Eye (tissue), 1 donor: ENCODE measurements at places on chromosomes 16 and 17.
A peak's percentile ranks its signal among the peaks of the same experiment; 100 is the strongest.

- DNase-seq: no peak
Observed at GRCh38 chr16:30051518-30051917, 14.0 kb upstream of the ALDOA start.

- DNase-seq: no peak
Observed at GRCh38 chr17:11813871-11814270, 183.4 kb downstream of the ZNF18 start.

DNA sequence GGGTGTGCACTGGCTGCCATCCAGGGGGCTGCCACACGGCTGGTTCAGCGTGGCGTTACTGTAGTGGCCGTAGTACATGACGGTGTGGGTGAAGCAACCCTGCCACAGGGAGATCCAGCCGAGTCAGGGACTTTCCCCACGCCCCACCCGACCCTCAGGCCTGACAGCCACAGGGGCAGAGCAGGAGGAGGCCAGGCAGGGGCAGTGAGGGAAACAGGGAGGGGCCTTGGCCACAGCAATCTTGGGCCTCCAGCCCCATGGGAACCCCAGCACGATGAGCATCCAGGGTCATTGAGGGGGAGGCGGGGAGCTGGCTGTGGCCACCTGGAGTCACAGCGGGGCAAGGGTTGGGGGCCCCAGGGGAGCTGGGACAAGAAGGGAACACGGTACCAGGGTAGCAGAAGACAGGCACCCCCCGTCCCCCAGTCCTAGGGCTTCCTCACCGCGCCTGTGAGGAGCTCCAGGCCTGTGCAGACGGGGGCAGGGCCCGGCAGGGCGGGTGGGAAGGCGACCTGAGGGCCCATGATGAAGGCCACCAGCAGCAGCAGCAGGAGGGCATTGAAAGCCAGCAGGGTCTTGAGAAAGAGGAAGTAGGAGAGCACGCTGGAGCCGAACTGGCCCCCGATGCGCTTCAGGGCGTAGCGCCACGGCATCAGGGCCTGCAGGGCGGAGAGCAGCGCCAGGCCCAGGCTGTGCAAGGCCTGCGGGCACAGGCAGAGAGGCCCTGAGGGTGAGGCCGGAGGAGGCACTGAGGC lies 4.3 kb downstream of the TMC6 start:
- no peak for DNase-seq

GRCh38 chr16:57535680-57536305 lies 578 bp downstream of the CCDC102A start:
- peak; percentile 91 for DNase-seq

DNA sequence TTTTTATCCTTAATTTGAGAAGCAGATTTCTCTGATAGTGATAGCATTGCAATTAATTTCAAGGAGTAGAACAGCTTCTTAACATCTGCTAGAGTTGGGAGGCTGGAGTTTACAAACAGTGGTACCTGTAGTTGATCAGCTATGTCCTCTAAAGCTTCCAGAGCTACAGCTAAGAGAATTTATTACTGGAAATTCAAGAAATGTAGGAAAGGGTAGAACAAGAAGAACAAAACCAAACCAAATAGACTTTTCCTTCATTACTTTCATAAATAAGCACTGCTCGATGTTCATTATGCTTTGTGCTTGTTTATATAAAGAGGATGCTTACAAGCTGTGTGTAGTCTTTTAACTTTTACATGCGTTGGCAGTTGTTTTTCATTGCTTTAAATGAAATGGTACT lies 333.6 kb upstream of the TBX2 start:
- DNase-seq: peak; percentile 19

GRCh38 chr17:19723964-19724363 lies 7.6 kb upstream of the SLC47A2 start:
- DNase-seq: no peak

DNA sequence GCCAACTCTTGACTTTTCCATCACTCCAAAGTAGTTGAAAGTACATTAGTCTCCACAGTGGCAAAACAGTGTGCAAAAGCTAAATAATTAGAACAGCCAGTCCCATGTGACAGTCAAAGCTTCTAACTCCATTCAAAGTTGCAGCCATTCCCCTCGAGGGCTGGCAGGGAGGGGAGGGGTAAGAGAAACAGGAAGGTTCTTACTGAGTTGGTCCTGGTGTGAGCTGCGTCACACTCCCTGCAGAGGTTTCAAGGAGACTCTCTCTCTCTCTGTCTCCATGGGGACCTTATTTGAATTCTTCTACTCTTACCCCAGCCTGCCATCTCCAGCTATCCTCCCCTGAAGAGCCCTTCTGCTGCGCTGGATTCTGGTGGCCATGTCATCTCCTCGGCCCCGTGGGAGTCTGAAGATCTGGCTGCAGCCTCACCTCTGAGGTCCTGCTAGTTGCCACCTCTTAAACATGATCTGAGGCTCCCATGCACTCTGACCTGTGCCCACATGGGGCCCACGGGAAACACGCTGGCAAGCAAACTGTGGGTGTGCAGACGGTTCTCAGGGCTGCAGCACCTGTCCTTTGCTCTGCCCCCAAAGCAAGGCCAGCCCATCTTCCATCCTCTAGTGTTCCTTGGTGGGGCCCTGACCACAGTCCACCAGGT lies 23.3 kb upstream of the STH start:
- DNase-seq: no peak

DNA sequence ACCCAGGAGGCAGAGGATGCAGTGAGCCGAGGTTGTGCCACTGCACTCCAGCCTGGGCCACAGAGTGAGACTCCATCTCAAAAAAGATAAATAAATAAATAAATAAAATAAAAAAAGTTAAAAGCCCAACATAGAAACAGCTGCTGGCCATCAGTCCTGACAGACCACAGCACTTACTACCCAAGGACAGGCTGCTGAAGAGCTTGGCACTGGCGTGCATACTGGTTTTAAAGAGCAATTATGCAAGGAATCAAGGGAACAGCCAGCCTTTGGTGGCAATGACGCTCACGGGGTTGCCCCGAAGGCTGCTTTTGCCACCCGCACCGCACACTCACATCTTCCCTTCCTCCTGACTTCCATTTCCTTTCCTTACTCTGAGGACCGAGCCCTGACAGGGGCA lies 4.2 kb downstream of the PLD6 start:
- DNase-seq: no peak

GRCh38 chr17:44236444-44236991 lies 17.0 kb upstream of the UBTF start:
- no peak for DNase-seq

GRCh38 chr17:35788477-35789368 lies 6.7 kb downstream of the MMP28 start:
- DNase-seq: no peak

DNA sequence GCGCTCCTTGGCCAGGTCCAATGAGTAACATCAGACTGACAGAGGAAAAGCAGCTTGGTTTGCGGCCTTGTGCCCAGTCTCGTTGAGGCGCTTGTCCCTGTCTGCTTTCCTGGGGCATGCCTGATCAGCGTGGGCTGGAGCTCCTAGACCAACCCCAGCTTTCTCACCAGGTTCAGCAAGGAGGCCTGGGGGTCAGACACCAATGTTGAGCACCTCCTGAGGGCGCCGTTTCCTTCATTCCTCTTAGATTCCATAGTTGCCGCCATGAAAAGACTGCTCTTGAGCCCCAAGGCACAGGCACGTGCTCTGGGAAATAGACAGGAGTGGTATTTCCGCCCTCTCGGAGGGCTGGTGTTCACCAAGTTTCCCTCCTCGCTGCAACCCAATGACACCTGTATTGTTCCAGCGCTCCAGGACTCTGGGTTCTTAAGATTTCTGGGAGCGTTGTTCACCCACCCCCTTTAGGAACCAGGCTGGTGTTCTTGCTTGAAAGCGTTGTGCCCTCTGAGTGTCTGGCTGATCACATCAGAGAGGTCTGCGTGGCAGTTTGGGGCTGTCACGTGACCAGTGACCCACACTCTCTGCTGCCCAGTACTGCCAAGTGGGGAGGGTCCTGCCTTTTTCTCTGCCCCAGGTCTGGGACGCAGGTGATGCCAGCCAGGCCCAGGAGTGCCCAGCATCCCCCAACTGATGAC lies 18.0 kb downstream of the KCTD2 start:
- DNase-seq: no peak

DNA sequence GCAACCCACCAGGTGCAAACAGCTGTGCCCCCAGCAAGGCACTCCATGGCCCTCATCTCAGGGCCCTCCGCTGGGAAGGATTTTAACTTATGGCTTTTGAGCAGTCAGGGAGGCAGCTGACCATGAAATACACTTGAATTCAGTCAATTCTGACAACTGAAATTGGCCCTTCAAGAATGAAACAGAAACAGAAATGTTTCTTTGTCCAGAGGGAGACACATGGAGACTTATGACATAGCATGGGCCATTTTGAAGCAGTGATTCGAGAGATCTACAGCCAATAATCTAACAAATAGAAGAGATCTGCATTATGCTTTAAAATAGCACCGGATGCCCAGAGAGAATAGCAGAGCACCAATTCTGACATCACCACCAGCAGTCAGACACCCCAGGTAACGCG lies 7.5 kb downstream of the CACNG1 start:
- no peak for DNase-seq

- no peak for DNase-seq
Observed at GRCh38 chr16:84768061-84768807, 51.6 kb upstream of the CRISPLD2 start.

GRCh38 chr17:48757524-48757961 lies 29.0 kb upstream of the HOXB13 start:
- DNase-seq: no peak

DNA sequence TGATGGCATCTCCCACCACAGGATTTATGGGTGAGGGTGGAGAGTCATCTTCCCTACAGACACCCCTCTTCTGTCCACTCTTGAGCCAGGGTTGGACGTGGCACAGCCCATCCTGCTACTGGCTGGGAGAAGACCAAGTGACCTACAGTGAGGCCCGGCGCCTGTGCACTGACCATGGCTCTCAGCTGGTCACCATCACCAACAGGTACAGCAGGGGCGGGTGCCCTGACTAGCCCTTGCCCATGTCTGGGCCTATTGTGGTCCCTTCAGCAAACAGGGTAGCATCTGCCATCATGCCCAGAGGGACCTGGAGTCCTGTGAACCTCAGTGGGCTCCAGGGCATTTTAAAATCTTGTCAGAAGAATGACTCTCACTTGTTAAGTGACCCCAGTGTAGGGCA lies 48.2 kb downstream of the MRC2 start:
- DNase-seq: no peak

DNA sequence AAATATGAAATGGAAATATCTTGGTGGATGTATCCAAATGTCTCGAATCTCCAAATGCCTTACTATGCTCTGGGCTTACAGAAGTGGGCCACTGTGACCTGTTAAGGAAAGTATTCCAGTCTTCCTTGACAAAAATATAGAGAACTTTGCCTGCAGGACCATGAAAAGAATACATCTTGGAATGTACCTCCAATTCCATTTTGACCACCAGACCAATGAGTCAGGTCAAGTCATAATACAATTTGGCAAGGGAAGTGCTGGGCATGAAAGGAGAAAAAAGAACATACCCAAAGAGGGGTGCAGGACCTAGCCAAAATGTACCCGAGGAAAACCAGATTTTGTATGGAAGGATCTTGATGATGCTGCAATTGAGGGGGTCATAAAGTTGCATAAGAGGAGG lies 1153.7 kb upstream of the GOT2 start:
- no peak for DNase-seq

GRCh38 chr16:53703590-53704444 lies at the start of the genes FTO and RPGRIP1L:
Gene FTO, plus strand, starts transcription at chr16:53704156.
Gene RPGRIP1L, minus strand, starts transcription at chr16:53703859. Its CDS starts 3,136 bp downstream, at chr16:53700723.
- peak; percentile 100 for DNase-seq

DNA sequence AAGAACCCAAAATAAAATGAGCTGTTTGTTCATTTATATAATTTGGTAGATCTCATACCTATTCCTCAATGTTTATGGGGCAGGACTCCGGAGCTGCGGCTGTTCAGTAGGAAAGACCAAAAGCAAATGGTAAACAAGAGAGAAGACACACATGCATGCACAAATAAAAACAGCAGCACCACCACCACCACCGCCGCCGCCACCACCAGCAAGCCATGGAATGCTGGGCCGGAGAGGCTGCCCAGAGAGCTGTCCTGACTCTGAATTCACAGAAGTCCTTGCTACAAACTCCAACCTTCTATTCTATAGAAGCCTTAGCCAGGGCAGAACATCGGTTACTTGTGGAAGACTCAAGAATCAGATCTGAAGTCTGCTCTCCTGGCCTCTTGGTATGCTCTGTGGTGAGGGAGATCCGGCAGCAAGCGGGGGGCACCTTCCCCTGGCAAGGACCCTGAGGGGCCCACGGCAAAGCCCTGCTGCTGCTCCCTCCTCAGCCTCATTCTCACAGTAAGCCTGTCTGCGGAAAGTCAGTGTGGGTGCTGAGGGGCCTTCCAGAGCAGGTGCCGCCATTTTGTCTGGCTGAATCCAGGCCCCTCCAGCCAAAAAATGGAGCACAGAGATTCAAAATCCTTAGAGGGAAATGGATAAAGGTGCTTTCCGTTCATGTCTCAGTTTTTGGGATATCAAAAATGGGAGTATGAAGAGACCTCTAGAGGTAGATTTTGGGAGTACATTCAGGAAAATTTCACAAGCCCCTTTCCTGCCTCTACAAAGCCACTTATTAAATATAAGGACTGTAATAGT lies 6.4 kb upstream of the FOXJ1 start:
- peak; percentile 70 for DNase-seq

GRCh38 chr16:648071-648780 lies 939 bp upstream of the WDR90 start:
- DNase-seq: no peak

DNA sequence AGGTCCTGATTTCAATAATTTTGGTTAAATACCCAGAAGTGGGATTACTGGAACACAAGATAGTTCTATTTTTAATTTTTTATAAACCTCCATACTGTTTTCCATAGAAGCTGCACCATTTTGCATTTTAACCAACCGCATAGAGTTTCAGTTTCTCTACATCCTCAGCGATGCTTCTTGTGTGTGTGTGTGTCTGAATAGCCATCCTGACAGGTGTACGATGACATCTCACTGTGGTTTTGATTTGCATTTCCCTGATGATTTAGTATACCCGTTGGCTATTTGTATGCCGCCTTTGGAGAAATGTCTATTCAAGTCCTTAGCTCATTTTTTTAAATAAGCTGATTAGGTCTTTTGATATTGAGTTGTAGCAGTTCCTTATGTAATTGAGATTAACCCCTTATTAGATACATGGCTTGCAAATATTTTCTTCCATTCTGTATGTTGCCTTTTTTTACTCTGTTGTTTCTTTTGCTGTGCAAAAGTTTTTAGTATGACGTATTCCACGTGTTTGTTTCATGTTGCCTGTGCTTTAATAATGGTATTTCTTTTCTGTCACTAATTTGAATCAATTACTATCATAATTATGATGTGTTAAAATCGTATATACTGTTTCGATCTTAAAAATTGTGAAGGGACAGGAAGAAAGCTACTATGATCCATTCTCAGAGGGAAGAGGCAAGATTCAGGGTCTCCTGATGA lies 227.2 kb upstream of the MON1B start:
- DNase-seq: no peak
